Right lobe of liver (tissue), 6 donors: ENCODE measurements at places on chromosomes 5 and 9.

GRCh38 chr9:63859475-63860215, 1425.4 kb downstream of the FOXD4L5 start:
- peak; percentile 63 for DNase-seq

DNA sequence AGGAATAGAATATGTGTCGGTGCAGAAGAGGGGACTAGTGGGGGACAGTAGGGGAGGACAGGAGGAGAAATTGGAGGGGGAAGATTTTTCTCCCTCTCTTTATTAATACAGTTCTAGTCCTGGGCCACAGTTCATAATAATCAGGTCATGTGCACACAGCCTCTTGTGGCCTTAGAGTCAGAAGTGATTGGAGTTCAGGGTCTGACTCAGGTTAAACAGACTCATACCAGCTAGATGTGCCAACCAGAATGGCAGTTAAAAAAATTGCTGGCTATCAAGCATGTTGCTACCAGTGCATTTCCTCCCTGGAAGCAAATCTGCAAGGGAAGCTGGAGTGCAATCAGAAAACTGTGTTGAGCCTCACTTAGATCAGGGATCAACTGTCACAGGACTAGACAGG, 132.7 kb upstream of the MAP1B start:
- DNase-seq = no peak

DNA sequence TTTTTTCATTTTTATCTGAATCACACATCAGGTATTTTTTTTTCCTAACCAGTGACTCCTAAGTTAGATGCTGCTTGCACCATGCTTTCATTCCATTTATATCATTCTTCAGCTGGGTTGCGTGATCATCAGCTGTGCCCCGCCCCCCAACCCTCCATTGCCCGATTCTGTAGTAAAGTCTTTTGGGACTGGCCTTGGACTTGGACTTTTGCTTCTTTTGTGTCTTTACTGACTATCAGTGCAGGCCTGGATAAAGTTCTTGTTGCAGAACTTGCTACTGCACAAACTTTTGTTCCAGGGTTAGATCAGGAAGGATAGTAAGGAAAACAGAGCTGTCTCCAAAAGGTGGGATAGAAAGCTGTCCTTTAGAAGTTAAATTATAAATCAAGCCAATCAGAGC, 38.5 kb downstream of the SLC22A5 start:
- no peak for DNase-seq

- DNase-seq = no peak
Observed at GRCh38 chr5:93423300-93423699, 157.7 kb downstream of the NR2F1-AS1 start.
